ENCODE measurements at places on chromosomes 6 and 20.

DNA sequence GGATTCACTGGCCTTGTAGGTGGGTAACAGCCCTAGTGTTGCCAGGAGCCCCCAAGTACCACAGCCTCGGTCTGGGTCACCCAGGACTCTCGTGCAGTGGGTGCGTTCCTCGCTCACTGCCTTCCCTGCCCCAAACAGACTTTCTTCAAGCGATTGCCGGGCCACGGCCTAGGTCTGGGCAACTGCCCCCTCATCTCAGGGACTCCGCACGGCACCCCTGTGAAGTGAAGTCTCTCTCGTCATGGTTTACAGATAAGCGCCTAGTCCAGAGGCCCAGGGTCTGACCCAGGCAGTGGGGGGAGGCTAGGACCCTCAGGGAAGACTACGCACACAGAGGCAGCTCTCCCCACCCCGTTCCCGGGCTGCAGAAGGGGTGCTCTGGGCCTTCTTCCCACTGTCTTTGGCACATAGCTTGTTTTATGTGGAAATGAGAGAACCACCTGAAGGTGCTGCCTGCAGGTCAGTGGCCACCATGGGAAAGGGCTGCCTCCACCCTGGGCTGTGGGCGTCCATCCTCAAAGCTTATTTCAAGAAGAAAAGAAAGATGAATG is 220.8 kb downstream of the ERMARD start:
- DNase-seq: no peak

DNA sequence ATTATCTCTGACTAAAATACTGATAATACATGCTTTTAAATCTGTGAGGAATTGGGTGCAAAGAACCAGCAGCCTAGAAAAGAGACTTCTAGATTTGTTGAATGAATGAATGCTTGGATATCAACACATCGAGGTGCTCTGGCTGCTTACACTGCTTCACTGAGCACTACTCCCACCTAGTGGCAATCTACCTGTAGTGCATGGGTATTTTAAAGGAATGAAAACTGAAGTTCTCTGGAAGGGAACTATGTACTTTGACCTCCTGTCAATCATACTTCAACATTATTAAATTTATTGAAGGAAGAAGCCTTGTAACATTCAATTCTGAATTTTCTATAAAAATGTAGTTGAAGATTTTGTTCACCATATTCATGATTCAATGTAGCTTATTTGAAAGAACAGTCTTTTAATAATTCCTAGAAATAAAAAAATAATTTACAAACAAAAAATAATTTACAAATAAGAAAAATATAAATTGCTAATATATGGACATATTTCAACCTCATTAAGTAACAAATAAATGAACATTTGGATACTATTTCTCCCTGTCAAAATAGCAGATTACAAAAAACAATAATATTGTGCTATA is 111.2 kb upstream of the MMS22L start:
- DNase-seq: peak; percentile 69

DNA sequence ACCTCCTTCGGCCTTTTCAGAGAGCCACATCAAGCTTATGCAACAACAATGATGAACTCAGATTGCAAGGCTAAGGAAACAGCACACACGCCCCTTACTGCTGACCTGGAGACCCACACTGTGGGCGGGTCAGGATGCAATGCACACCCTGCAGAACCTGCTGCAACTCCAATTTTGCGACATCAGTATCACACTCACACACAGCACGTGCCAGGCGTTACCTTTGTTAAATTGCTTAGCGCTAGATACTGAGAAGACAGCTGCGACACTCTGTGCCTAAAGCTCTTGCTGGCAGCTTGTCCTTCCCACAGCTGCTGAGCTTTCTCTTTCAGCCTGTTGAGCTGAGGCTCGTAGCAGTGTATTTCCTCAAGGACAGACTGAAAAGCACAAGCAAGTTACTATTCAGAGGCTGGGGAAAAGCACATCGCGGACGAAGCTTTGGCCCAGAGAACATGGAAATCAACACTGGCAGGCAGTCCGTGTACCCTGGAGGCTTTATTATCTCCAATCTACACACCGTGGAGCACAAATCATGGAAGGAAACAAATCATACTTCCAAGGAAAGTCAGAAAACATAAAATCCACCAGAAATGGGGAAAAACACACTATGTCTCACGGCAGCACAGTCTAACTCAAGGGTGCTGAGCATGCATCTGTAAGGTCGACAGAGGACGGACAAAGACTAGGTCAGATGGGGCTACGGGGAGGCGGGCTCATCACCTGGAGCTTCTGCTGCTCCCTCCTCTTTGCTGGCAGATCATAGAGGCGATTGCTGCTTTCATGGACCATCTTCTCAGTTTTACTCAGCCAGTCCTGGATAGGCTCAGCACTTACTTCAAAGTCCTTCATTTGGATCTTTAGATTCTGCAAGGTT is 268.2 kb downstream of the SYNE1 start:
- DNase-seq: no peak

GRCh38 chr6:118892355-118892991 is 1.5 kb upstream of the ASF1A start:
- peak; percentile 55 for DNase-seq

- no peak for DNase-seq
Measured at GRCh38 chr6:105935416-105935815, 150.7 kb upstream of the PRDM1 start.
